ENCODE measurements at places on chromosomes 6 and 20.

DNA sequence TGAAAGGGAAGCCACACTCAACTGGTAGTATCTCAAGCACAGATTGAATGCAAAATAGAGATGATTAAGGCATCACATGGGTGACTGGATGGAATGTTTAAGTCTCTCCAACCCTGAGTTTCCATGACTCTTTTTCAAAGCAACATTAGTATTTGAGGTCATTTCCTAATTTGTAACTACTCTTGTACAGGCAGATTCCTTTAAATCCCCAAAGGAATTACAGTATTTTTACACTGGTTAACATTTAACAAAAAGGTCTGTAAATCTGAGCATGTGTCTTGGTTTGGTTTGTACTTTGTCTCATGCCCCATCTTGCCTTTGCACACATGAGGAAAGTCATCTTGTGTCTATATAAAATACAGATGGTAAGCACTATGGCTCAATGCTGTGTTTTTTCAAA lies 15.1 kb downstream of the RMND1 start:
- no peak for DNase-seq

- peak; percentile 84 for DNase-seq
Observed at GRCh38 chr20:38873050-38873581, 53.1 kb upstream of the FAM83D start.

DNA sequence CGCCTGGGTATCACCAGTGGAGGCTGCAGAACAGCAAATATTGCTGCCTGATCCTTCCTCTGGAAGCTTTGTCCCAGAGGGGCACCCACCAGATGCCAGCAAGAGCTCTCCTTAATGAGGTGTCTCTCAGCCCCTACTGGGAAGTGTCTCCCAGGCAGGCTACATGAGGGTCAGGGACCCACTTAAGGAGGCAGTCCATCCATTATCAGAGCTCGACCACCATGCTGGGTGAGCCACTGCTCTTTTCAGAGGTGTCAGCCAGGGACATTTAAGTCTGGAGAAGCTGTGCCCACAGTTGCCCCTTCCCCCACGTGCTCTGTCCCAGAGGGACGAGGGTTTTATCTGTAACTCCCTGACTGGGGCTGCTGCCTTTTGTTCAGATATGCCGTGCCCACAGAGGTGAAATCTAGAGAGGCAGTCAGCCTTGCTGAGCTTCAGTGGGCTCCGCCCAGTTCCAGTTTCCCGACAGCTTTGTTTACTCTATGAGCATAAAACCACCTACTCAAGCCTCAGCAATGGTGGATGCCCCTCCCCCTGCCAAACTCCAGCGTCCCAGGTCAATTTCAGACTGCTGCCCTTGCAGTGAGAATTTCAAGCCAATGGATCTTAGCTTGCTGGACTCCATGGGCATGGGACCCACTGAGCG lies 25.9 kb upstream of the AIG1 start:
- DNase-seq, result no peak

DNA sequence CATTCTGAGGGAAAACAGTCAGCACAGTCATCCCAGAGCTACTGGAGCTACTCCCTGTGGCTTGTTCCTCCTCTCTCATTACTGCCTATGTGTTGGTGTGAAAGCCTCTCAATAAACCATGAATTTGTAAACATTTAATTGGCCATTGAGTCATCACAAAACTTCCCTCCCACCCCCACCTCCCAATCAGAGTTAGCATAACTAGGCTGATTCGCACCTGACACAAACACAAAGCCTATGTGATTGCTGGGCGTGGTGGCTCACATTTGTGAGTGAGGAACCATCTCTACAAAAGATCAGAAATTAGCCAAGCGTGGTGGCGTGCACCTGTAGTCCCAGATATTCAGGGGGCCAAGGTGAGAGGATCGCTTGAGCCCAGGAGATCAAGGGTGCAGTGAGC lies 17.1 kb upstream of the SNTA1 start:
- no peak for DNase-seq

- no peak for DNase-seq
Observed at GRCh38 chr20:48416002-48416401, 411.8 kb downstream of the PREX1 start.

GRCh38 chr20:25418776-25419175 lies 11.3 kb downstream of the GINS1 start:
- DNase-seq, result no peak

- DNase-seq, result no peak
Observed at GRCh38 chr6:98957450-98957849, 9.7 kb upstream of the FBXL4 start.

DNA sequence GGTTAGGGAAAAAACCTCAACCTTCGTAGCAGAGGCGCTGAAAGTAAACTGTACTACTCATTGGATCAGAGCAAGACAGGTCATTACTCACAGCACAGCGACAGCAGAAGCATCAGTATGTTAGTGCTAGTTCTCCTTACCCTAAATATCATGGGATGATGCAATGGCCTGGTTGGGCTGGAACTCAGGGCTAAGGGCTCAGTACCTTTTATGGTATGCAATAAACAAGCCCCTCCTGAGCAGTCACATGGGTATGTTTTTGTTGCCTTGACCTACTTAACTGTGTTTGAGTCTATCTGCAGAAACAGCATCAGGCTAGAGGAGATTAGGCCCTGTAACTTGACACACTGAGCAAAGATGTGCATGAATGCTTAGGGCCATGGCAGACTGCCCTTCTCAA lies 369.4 kb upstream of the IMPG1 start:
- DNase-seq, result no peak

- no peak for DNase-seq
Observed at GRCh38 chr20:497979-498378, 35.6 kb upstream of the TBC1D20 start.

DNA sequence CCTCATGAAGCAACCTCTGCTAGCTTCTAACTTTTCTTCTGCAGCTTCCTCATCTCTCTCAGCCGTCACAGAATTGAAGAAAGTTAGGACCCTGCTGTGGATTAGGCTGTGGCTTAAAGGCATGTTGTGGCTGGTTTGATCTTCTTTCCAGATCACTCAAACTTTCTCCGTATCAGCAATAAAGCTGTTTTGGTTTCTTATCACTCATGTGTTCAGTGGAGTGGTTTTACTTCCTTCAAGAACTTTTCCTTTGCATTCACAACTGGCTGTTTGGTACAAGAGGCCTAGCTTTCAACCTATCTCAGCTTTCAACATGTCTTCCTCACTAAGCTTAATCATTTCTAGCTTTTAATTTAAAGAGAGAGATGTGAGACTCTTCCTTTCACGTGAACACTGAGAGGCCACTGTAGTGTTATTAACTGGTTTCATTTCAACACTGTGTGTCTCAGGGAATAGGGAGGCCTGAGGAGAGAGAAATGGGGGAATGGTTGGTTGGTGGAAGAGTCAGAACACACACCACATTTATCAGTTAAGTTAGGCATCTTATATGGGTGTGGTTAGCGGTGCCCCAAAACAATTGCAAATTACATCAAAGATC lies 17.2 kb downstream of the ZSCAN23 start:
- no peak for DNase-seq

GRCh38 chr6:107264357-107264840 lies 149.1 kb upstream of the BEND3 start:
- no peak for DNase-seq

- DNase-seq, result no peak
Observed at GRCh38 chr6:139369568-139370282, 4.7 kb downstream of the CITED2 start.

- DNase-seq, result no peak
Observed at GRCh38 chr6:71250099-71250602, 38.5 kb upstream of the OGFRL1 start.

- no peak for DNase-seq
Observed at GRCh38 chr6:39471954-39472659, 149.6 kb upstream of the KCNK16 start.

DNA sequence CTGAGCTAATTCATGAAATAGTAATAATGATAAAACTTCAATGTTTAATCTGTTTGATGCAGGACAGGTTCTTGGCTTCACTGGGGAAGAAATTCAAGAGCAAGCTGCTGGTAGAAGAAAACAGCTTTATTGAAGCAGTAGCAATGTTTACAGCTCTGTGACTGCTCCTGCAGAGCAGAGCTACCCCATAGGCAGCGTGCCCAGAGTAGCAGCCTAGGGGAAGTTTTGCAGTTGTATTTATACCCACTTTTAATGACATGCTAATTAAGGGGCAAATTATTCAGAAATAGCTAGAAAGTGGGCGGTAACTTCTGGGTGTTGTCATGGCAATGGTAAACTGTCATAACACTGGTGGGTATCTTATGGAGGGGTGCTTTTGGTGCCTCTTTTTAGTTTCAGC lies 518.0 kb downstream of the RFPL4B start:
- no peak for DNase-seq

DNA sequence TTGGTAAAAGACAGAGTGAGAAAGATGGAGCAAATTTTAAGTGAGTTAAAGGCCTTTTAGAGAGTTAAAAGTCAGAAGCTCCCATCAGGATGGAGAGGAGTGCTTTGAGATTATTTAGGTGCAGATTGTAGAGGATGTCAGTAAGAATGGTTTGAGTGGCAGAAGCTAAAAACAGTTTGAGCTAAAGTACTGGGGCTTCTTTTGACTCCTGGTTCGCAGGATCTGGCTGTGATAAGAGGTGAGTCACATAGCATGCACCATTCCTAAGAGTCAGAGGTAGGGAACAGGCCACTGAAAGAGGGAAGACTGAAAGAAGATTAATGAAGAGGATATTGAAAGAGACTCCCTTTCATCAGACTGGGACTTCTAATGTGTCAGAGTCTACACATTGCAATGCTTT lies 1047.9 kb upstream of the MAP3K7 start:
- no peak for DNase-seq

- no peak for DNase-seq
Observed at GRCh38 chr6:129492260-129492659, 217.7 kb downstream of the ARHGAP18 start.

DNA sequence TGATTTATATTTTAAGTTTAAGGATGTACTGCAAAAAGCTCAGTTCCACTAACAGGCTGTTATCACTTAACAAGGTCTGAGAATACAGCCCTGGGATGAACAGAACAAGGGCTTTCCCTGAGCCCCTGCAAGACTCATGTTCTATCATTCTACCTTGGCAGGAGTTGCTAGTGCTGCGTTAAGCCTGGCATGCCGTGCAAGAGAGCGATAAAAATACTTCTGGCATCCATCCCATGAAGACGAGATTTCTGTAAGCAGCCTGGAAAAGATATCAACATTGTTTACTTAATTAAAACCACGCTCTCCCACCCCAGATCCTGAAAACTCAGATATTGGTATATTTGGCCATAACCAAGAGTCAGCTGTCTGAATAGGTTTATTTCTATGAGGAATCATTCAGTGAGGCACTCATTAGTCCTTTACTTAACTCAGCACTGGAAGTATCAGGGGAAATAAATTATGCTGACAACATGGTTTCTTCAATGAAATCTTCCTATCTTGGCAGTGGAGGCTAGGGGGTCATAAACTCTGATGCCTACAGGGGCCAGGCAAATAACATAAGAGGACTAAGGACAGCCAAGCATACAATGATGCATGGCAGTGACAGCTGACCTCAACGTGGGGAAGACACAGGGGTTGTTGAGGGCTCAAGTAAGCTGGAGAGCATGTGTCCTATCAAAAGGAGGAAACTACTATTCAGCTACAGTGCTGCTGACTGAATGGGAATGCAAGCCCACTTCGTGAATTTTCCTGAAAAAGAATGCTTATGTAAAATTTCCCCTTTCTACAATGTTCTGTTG lies 37.6 kb upstream of the LYRM2 start:
- DNase-seq, result no peak

- DNase-seq, result no peak
Observed at GRCh38 chr6:110414669-110415068, 706 bp downstream of the DDO start.

DNA sequence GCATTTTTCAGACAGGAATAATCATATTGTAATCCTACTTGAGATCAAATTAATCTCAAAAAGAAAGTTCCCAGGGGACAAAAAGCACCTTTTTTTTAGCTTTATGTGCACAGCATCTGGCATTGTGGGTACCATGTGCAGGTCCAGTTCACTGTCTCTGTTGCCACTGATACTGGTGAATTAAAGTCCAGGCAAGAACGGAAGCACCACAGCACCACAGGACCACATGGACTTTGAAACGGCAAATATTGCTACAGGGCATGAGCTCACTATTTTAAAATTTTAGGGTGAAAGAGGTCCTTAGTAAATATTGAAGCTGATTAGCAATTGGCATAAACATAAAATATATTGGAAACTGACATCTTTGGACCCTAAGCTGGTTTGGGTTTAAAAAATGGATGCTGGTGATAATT lies 709.0 kb downstream of the EPM2A start:
- DNase-seq, result no peak

DNA sequence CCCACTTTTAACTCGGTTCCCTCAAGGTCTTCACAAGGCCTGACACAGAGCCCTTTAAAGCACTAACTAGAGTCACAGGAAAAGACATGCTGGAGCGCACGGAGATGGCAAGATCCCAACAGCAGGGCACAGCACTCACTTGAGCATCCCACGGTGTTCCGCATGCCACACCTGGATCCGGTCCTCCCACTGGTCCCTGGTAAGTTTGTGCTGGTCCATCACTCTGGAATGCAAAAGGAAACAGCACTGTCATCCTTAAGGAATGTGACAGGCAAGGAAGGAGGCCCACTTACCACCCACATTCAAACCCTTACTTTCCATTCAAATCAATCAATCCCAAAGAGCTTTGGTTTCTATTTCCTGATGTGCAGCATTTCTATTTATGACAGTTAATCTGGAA lies 34.7 kb downstream of the EZR start:
- DNase-seq, result peak; percentile 19

- DNase-seq, result no peak
Observed at GRCh38 chr20:48171626-48172356, 386.5 kb upstream of the SULF2 start.

GRCh38 chr6:30113841-30114240 lies 951 bp upstream of the TRIM31 start:
- DNase-seq, result no peak

- no peak for DNase-seq
Observed at GRCh38 chr20:52612046-52612632, 360.0 kb upstream of the TSHZ2 start.

- no peak for DNase-seq
Observed at GRCh38 chr20:20450521-20450920, 82.6 kb downstream of the INSM1 start.

- DNase-seq, result no peak
Observed at GRCh38 chr6:21064756-21065340, 528.7 kb upstream of the SOX4 start.

GRCh38 chr6:24603241-24603640 lies 42.8 kb downstream of the KIAA0319 start:
- DNase-seq, result no peak

Measured in activated T-cell treated with anti-CD3 and anti-CD28 coated beads, Interleukin-2, amount 50 U/mL, for 24 hours (primary cell).